ENCODE measurements at places on chromosomes 16 and 17. TPM values are rescaled to one million over a fixed set of nuclear protein-coding genes. Genes with fewer than 3 reads are reported as not detected.
A peak's percentile ranks its signal among the peaks of the same experiment; 100 is the strongest.

- H3K4me1 ChIP-seq: no peaks in the 10 kb centered on the region
- no peak overlapping the region for H3K4me3 ChIP-seq
- no peaks in the 10 kb centered on the region for H3K27me3 ChIP-seq
- no peak for DNase-seq
- no peak overlapping the region for H3K27ac ChIP-seq
- no peaks in the 10 kb centered on the region for H3K36me3 ChIP-seq
Measured at GRCh38 chr17:40936437-40936971, 942 bp downstream of the KRT23 start.

Gene AOC3
- total RNA-seq: 1.3 TPM

GRCh38 chr16:50521246-50521900 lies 26.8 kb upstream of the NKD1 start:
- no peaks in the 10 kb centered on the region for H3K36me3 ChIP-seq
- no peak overlapping the region for H3K4me3 ChIP-seq
- no peak overlapping the region for H3K27ac ChIP-seq
- no peaks in the 10 kb centered on the region for H3K4me1 ChIP-seq

Gene CLCN7
- total RNA-seq: 59.1 TPM

Gene DOC2B
- 0.13 TPM for total RNA-seq

Gene HOXB6
- 0.37 TPM for total RNA-seq

- no peaks in the 10 kb centered on the region for H3K36me3 ChIP-seq
- H3K4me1 ChIP-seq: no peaks in the 10 kb centered on the region
- H3K27ac ChIP-seq: no peak overlapping the region
- H3K4me3 ChIP-seq: no peak overlapping the region
Measured at GRCh38 chr17:77716289-77716926, 242.1 kb upstream of the TNRC6C start.

- H3K27me3 ChIP-seq: no peaks in the 10 kb centered on the region
- H3K4me3 ChIP-seq: peak overlapping the region; percentile 61
- peak overlapping the region; percentile 48 for H3K27ac ChIP-seq
- peak; percentile 19 for DNase-seq
Measured at GRCh38 chr16:58197314-58198012, 443 bp downstream of the CSNK2A2 start.

Gene STAT5B
- 132 TPM for total RNA-seq

Gene PRDM7
- not detected for total RNA-seq

Gene ASPA
- total RNA-seq: not detected

GRCh38 chr16:6081320-6081976 lies 983.9 kb upstream of the EEF2KMT start:
- no peaks in the 10 kb centered on the region for H3K4me1 ChIP-seq
- H3K36me3 ChIP-seq: no peaks in the 10 kb centered on the region
- H3K4me3 ChIP-seq: no peak overlapping the region
- H3K27ac ChIP-seq: no peak overlapping the region
- DNase-seq: no peak
- H3K27me3 ChIP-seq: no peaks in the 10 kb centered on the region

DNA sequence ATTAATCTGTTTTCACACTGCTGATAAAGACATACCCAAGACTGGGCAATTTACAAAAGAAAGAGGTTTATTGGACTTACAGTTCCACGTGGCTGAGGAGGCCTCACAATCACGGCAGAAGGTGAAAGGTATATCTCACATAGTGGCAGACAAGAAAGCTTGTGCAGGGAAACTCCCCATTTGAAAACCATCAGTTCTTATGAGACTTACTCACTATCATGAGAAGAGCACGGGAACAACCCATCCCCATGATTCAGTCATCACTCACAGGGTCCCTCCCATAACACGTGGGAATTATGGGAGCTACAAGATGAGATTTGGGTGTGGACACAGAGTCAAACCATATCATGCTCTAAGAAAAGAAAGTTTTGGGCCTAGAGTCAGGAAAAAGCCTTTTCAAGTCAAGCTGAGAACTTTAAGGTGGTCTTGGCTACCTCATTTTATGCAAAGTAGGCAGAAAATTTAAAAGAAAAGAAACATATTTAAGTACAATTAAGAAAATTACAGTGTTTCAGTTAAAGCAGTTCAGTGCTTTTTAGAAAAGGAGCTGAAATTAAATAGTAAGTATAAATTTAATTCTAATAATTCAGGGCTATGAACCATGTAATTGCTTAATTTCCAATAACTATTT lies 24.9 kb upstream of the CRYM start:
- H3K4me3 ChIP-seq: no peak overlapping the region
- no peaks in the 10 kb centered on the region for H3K36me3 ChIP-seq
- DNase-seq: no peak
- H3K27ac ChIP-seq: no peak overlapping the region
- no peaks in the 10 kb centered on the region for H3K27me3 ChIP-seq

DNA sequence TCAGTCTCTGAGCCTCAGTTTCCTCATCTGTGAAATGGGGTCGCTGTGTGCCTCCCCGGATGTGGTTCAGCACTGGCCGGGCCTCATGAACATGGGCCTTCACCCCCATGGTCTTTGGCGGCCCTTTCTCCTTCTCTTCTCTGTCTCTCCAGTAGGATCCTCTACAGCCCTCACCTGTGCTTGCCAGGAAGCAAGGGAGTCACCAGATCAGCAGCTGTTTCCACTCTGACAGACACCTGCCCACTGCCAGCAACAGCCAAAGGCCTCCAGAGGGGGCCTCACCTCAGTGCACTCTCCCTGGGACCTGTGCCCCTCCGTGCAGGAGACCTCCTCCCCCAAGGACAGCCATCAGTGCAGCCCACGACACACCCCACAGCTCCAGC lies 89.4 kb downstream of the C16orf78 start:
- H3K27me3 ChIP-seq: no peaks in the 10 kb centered on the region
- peak overlapping the region; percentile 17 for H3K4me3 ChIP-seq
- H3K36me3 ChIP-seq: no peaks in the 10 kb centered on the region
- H3K4me1 ChIP-seq: peaks cover 45% of the 10 kb centered on the region
- H3K27ac ChIP-seq: no peak overlapping the region

GRCh38 chr17:81612172-81612970 lies 24.5 kb downstream of the NPLOC4 start:
- H3K4me1 ChIP-seq: no peaks in the 10 kb centered on the region
- no peak overlapping the region for H3K4me3 ChIP-seq
- no peak overlapping the region for H3K27ac ChIP-seq
- H3K36me3 ChIP-seq: peaks cover 28% of the 10 kb centered on the region

DNA sequence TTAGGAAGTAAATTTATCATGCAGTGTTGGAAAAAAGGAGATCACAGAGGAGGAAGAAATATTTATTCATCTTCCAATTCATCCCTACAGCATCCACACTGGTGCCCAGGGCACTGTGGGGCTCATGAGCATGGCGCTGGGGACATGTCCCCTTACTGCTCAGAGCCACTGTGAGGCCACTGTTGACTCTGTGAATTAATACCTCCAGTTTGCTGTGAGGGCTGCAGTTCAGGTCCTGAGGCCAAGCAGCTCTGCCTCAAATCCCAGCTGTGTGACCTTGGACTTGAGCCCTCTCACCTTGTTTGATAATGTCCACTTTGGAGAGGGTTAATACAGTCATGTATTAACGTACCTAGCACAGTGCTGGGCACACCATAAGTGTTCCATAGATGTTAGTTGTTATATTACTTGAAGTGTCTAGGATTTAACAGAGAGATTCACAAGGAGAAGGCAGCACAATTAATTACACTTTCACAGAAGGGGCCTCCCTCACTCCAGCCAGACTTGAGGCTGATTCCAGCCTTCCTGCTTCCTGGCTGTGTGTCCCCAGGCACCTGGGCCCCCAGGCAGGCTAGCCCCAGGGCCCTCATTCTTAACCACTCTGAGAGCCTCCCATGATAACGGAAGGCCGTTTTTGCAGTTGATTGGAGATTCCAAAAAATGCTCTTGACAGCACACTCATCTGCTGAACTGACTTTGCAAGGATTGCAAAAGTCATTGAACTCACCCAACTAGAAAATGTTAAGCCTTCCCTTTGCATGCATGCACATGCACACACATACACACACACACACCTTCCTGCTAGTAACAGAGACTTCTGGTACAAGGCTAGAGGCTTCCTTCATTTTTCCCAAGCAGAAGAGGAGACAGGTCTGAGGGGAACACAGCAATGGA lies 29.4 kb downstream of the KATNIP start:
- DNase-seq: no peak
- H3K27me3 ChIP-seq: no peaks in the 10 kb centered on the region
- H3K36me3 ChIP-seq: no peaks in the 10 kb centered on the region
- H3K4me3 ChIP-seq: no peak overlapping the region
- H3K4me1 ChIP-seq: no peaks in the 10 kb centered on the region

GRCh38 chr17:9414471-9414870 lies 161.1 kb downstream of the STX8 start:
- no peak for DNase-seq
- no peaks in the 10 kb centered on the region for H3K36me3 ChIP-seq
- no peaks in the 10 kb centered on the region for H3K27me3 ChIP-seq
- H3K4me3 ChIP-seq: no peak overlapping the region

GRCh38 chr17:59485015-59485414 lies 80.4 kb upstream of the DHX40 start:
- no peaks in the 10 kb centered on the region for H3K4me1 ChIP-seq
- H3K27ac ChIP-seq: no peak overlapping the region
- no peak for DNase-seq
- H3K27me3 ChIP-seq: no peaks in the 10 kb centered on the region
- no peaks in the 10 kb centered on the region for H3K36me3 ChIP-seq

Gene CNTROB
- 46.8 TPM for total RNA-seq

- no peaks in the 10 kb centered on the region for H3K27me3 ChIP-seq
- H3K27ac ChIP-seq: no peak overlapping the region
- H3K4me1 ChIP-seq: no peaks in the 10 kb centered on the region
- no peak overlapping the region for H3K4me3 ChIP-seq
- no peaks in the 10 kb centered on the region for H3K36me3 ChIP-seq
Measured at GRCh38 chr17:41434005-41434404, 6.8 kb downstream of the KRT38 start.

Gene PYY
- not detected for total RNA-seq

DNA sequence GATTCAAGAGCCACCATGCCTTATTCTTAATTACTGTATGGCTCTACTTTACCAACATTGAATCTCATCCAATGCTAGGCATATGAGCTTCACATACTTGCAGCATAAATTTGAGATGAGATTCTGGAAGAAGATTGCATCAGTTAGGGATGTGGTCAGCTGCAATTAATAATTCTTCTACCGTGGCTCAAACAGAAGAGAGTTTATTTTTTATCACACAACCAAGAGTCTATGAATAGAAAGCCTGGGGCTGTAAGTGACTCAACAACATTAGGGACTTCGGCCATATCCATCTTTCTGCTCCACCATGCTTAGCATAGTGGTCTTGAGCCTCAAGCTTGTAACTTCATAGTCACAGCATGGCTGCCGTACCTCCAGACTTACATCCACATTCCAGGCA lies 179.4 kb upstream of the IRX6 start:
- DNase-seq: no peak
- H3K36me3 ChIP-seq: no peaks in the 10 kb centered on the region
- no peak overlapping the region for H3K27ac ChIP-seq
- H3K27me3 ChIP-seq: no peaks in the 10 kb centered on the region

Gene CLDN9
- not detected for total RNA-seq

Gene TUBB3
- total RNA-seq: 0.31 TPM

DNA sequence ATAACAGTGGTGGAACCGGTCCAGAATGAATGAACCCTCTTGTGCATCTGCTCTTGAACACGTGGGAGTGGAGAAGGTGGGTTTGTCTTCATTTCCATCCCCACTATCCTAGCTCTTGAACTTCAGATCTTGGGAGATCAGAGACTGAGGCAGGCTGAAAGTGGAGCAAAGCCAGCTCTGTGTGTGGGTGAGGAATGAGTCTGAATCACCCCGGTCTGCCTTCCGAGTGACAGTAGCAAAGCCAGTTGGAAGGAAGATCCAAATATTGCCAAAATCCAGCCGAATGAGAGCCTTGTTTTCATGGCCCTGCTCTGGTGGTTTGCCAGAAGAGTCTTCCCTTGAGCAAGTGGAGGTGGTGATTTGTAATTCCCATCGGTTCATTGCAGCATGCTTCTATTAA lies 29.0 kb upstream of the ASIC2 start:
- H3K36me3 ChIP-seq: no peaks in the 10 kb centered on the region
- H3K27ac ChIP-seq: no peak overlapping the region
- H3K27me3 ChIP-seq: no peaks in the 10 kb centered on the region
- no peak for DNase-seq
- no peaks in the 10 kb centered on the region for H3K4me1 ChIP-seq

Gene DNAH2
- not detected for total RNA-seq

Gene TM4SF5
- not detected for total RNA-seq

- H3K27ac ChIP-seq: no peak overlapping the region
- no peaks in the 10 kb centered on the region for H3K4me1 ChIP-seq
- no peak overlapping the region for H3K4me3 ChIP-seq
- DNase-seq: no peak
Measured at GRCh38 chr16:58532414-58532813, 17.1 kb downstream of the SETD6 start.

DNA sequence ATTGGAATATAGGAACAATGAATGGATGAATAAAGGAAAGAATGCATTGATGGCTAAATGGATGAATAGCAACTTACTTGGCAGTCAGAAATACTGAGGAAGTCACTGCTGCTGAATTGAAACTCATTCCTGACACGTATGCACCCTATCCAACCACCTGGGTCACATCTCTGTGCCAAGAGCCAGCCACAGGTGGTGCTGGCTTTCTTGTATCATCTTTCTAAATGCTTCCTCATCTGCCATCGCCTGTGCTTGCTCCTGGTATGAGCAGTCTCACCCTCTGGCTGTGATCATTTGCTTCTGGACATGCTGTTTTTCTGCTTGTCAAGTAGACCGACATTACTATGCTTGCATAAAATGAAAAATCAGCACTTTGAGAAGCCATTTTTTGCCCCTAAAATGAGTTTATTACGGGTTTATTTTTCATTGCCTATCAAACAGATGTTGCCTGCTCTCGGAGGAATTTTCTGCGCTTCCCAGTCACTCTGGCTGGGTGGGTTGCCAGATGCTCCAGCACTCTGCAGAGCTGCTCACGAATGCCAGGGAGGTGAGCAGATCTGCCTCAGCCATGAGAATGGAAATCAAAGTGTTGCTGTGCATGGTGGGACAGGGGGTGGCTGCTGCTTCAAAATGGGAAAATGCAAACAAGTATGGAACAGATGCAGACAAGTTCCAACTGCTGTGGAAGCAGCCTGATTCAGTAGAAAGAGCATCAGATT lies 1349.6 kb upstream of the CDH8 start:
- no peak overlapping the region for H3K27ac ChIP-seq
- no peaks in the 10 kb centered on the region for H3K27me3 ChIP-seq
- no peak overlapping the region for H3K4me3 ChIP-seq
- no peak for DNase-seq
- no peaks in the 10 kb centered on the region for H3K4me1 ChIP-seq

GRCh38 chr17:49971848-49972485 lies 3.0 kb downstream of the DLX4 start:
- no peak for DNase-seq
- H3K4me3 ChIP-seq: no peak overlapping the region
- no peaks in the 10 kb centered on the region for H3K36me3 ChIP-seq
- H3K27me3 ChIP-seq: peaks cover 57% of the 10 kb centered on the region

Measured in CD8-positive, alpha-beta memory T cell (primary cell).